Stimulated activated CD4-positive, alpha-beta T cell treated with anti-CD3 and anti-CD28 coated beads, Interleukin-2, amount 100 ng/mL, for 24 hours (primary cell): ENCODE measurements at places on chromosomes 3 and 15.

DNA sequence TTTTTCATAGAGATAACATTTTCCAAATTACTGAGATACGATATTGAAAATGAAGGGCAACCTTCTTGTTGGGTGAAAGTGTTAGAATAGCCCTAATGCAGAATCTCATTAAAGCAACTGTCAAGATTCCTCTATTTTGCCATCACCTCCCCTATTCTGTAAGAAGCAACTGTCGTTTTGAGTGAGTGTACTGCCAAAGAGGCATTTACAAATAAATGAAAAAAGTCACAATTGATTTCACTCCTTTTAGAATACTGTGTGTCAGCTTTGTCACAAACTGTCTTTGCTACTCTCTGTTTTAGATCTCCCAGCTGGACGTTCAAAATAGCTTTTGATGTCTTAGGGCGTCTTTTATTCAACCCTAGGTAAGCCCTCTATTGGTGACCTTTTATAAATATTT lies 322.8 kb upstream of the NAALADL2 start:
- no peak for DNase-seq

GRCh38 chr3:11024181-11024580 lies 31.6 kb downstream of the SLC6A1 start:
- no peak for DNase-seq

- no peak for DNase-seq
Observed at GRCh38 chr3:157423337-157423736, 13.3 kb upstream of the PTX3 start.

- DNase-seq = no peak
Observed at GRCh38 chr3:148962513-148962912, 28.8 kb upstream of the GYG1 start.

- no peak for DNase-seq
Observed at GRCh38 chr3:49896345-49896744, 7.3 kb downstream of the MST1R start.
